ENCODE measurements at places on chromosomes 3 and 15.
A peak's percentile ranks its signal among the peaks of the same experiment; 100 is the strongest.

DNA sequence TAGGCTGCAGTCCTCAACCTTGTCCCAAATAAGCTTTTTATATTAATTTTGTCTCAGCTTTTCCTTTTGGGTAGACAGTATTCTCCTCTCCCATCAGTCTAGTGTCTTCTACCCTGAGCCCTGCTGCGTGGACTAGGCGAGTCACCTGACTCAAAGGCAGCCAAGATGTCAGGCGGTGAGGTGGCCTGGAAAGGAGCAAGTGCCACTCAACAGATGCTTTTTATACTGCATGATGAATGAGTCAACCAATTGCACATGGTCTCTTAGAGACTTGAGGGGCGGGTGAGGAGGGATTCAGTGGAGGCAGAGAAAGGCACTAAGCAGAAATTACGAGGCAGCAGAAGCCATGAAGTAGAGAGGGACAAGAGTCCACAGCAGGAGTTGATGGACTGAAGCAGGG is 95.9 kb downstream of the FRMD4B start:
- no peak for DNase-seq

DNA sequence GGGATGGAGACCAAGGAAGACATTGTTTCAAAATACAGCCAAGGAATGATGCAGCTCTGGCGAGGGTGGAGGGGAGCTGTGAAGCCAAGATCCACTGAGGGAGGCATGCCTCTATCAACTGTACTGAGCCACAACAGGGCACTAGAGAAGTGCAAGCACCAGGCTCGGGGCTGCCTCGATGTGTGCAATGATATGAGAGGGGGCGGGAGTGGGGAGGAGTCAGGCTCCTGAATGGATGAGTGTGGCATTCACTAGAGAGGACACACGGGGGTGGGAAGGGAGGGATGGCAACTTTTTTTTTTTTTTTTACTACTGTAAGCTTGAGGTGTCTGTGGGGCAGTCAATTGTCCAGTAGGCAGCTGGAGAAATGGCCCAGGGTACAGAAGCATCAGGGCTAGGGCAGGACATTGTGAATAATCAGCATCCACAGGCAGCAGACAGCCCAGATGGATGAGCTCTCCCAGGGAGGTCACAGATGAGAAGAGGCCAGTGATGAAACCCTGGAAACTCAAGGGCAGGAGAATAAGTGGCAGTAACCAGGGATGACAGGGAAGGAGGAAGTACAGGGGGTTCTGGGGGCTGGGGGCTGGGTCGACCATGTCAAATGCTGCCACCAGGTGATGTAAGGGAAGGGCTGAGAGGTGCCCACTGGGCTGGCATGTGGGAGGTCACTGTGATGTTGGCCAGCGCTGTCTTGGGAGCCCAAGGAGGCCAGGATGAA is 5.9 kb downstream of the STOML1 start:
- peak; percentile 76 for DNase-seq

DNA sequence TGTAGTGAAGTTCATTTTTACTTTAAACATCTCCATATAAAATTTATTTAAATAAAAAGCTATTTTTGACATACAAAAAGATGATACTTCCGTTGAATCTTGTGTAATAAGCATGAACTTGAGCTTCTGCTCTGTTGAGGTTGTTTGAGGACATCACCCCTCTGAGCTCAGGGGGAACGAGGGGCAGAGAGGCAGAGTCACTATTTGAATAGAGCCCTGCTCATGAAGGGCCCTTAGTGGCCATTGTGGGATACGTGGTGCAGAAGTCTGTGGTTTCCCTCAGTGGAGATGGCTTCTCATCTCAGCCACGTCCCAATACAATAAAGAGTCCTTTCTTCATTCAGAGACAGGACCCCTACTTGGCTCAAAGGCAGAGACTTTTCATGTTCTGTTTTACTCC is 10.6 kb downstream of the CEMIP start:
- DNase-seq, result no peak

- peak; percentile 11 for DNase-seq
These were observed 827 bp upstream of the INO80 start for GRCh38 chr15:41116962-41117252.

DNA sequence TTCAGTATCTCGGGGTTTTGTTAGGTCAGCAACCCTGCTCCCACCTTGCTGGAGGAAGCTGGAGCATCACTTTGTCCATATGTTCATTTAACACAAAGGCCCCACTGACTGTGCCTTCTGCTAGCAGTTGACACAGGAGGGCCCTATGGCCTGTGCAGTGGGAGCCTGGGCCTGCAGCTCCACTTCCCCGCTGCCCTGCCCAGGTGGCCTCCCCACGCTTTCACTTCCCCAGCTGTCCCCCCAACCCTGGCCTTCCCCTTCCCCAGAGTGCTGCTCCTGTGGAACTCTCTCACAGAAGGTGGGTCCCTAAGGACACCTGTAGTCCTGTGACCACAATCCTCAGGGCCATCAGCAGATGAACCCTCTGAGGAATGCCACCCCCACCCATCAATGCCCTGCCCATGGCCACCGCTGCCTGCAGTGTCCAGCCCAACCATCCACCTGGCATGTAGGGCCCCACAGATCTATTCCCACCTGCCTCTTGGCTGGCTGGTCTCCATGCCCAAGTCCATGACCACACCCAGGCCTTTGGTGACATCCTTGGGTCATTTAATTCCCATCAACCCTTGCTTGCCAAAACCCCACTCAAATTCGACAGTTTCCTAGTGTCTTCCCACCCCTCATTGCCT is 13.5 kb downstream of the TBC1D21 start:
- DNase-seq, result no peak
